ENCODE measurements at places on chromosomes 5 and 9.

- peak; percentile 4 for DNase-seq
These were observed 31.6 kb upstream of the ENHO start for GRCh38 chr9:34554211-34555001.

DNA sequence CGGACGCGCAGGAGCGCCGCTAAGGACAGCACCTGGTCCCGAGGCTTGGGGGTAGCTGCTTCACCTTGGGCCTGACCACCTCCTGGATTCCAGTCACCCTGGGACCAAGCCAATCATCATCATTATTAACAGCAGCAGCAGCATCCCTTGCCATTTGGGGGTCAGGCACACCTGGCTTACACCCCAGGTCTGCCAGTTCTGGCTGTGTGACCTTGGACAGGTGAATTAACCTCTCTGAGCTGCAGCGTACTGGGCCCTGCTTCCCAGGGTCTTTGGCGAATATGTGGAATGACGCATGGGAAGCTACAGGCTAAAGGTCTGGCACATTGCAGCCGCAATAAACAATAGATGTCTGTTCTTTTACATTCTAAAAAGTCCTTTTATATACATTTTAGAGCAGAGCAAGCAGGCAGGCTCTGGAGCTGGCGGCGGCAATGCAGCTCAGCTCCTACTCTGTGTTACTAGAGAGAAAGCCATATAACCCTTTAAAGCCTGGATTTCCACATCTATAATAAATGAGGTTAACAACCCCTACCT is 97.8 kb upstream of the CPLX2 start:
- no peak for DNase-seq

DNA sequence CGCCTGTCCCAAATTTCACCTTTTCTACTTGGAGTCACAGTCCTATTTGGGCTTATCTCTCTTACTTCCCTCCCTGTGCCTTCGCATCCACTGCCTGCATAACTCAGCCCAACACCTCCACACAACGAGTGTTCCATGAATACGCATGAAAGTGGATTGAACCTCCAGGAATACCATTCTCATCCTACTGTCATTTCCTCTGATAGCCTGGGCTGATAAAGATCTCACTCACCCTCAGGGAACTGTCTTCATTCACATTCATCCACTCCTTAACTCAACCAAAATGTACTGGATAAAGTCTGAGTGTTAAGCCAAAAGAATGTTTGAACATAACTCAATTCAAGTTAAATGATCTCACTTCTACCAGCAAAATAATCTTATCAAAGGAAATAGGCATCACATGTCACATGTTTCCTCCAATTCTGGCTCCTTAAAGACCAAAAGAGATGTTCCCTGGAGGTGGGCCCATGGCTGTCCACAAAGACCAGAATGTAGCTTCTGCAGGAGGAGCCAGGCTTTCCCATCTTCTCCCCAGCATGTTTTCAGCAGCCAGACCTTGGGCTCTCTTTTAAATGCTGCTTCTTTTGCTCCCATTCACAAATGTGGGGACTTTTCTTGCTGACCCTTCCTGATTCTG is 28.4 kb upstream of the TRIO start:
- DNase-seq: no peak

DNA sequence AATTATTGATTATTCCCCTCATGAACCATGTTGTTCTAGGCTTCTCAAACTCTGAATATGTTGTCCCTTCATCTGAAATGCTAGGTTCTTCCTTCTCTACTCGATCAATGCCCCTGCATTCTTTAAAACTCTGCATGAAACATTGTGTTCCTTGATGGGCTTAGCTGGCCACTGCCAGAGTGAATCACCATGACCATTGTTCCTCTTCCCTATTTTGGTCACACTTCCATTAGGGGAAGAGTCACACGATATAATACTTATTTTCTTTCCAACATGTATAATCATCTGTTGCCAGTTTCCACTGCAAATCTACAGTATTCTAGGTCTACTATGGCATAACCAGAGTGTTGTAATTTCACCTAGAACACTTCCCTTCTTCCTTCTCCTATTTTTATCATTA is 247.9 kb downstream of the TRPM3 start:
- DNase-seq: no peak
